ENCODE measurements at places on chromosomes 16 and 17.
A peak's percentile ranks its signal among the peaks of the same experiment; 100 is the strongest.

GRCh38 chr16:58853854-58854791, 120.0 kb upstream of the GOT2 start:
- no peak for DNase-seq

- no peak for DNase-seq
Observed at GRCh38 chr17:18300725-18301480, 13.9 kb downstream of the TOP3A start.

DNA sequence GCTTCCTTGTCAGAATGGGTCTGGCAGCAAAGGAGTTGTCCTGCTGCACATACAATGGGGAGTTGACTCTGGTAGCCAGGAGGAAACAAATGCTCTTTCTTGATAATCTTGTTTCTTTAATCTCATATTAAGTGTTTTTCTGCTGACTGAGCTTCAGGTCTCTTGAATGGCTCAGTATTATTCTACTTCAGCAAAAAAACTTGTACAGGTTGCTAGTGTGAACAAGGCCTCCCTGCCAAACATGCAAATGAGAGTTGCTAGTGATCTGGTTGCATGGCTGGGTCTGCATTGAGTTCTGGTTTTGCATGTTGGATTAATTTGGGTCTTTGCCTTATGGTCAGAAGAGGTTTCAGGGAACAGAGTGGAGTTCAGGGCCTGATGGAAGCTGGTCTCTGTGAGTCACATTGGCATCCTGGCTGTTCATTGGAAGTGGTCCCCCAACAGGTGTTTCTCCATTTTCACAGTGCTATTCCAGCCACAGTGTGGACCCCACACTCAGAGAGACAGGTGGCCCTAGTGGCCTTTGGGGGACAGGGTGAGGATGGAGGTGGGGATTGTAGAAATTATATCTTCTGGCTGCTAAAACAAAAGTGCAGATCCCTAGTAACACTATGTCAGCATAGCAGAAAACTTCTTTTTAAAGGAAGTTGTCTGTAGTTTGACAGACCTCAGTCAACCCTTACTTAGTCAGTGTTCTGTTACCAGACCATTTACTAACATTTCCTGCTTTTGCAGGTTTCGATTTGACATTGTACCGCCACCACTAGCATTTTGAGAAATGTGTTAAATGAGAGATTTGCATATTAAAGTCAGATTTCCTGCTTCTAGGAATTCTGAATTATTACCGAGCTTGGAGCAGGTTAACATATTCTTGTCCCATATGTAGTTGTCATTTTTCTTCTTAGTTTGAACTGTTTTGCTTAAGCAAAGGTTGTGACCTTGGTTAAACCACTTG, 47.1 kb downstream of the EPN2 start:
- DNase-seq: no peak

GRCh38 chr17:75823257-75824041, 20.8 kb downstream of the UNC13D start:
- DNase-seq: no peak

DNA sequence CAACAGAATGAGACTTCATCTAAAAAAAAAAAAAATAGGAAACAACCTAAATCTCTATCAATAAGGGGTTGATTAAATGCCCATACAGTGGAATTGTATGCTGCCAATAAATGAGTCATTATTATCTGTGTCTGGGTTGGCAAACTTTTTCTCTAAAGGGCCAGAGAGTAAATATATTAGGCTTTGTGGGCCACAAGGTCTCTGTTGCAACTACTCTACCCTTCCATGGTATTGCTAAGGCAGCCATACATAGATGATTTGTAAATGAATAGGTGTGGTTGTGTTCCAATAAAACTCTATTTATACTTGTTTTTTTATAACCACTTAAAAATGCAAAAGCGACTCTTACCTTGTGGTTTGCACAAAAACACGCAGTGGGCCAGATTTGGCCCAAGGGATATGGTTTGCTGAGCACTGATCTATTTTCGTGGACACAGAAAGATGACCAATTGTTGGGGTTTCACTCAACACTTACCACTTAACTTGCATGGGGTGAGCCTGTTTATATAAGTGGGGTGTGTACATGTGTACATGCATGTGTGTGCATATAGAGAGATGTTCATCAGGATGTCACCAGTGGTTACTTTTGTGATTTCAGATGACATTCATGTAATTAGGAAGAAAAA, 12.4 kb upstream of the IL4R start:
- no peak for DNase-seq

GRCh38 chr17:74296548-74296936, 22.5 kb downstream of the DNAI2 start:
- no peak for DNase-seq

DNA sequence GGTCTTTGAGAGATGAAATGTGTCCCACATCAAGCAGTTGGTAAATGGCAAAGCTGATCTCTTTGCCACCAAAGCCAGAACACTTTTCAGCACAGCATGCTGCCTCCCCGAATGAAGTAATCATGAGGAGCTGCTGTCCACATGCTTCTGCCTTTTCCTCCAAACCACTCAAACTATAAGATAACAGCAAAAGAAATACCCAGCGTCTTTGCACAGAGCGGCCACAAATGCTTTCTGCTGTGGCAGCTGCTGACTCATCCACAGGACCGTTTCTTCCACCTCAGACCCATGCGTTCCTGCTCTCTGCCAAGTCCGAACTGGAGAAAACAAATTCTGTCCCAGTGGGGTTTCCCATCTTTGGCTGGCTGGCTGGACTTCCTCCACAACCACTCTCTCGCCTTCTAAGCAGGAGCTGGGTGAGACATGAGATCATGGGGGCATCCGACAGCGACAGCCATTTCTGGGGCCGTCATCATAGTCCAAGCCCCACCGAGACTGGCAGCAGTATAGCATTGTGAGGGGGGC, 27.1 kb downstream of the TBC1D3B start:
- DNase-seq: no peak

- DNase-seq: no peak
Observed at GRCh38 chr17:32141679-32142037, 644 bp upstream of the RHOT1 start.

GRCh38 chr17:65630502-65630901, 69.1 kb upstream of the AXIN2 start:
- no peak for DNase-seq

GRCh38 chr16:74166456-74166855, 130.2 kb upstream of the PSMD7 start:
- no peak for DNase-seq

GRCh38 chr16:68313116-68313515, 2.3 kb downstream of the PRMT7 start:
- no peak for DNase-seq

GRCh38 chr17:74742978-74743545, 5.4 kb upstream of the NHERF1 start:
- no peak for DNase-seq

- DNase-seq: peak; percentile 52
Observed at GRCh38 chr17:34998205-34998604, 17.9 kb downstream of the LIG3 start.

GRCh38 chr17:79728908-79729471, 1.8 kb upstream of the ENPP7 start:
- no peak for DNase-seq

DNA sequence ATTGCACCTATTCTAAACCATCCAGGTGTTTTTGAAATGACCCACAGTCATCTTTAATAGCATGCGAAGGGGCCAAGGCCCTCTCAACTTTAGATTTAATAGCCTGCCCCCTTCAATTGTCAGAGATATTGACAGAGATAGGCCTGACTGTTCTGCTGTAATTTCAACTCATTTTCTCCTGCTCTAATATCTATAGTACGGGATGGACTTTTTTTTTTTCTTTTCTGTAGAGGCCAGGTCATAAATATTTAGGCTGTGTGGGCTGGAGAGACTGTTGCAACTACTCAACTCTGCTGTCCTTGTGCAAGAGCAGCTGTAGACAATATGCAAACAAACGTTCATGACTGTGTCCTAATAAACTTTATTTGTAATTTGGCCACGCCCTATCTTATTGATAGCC, 24.7 kb upstream of the KRT20 start:
- DNase-seq: no peak
